ENCODE measurements at places on chromosomes 1 and 21.

- DNase-seq, result no peak
These were observed 36.8 kb downstream of the DIPK1A start for GRCh38 chr1:92924501-92924900.

DNA sequence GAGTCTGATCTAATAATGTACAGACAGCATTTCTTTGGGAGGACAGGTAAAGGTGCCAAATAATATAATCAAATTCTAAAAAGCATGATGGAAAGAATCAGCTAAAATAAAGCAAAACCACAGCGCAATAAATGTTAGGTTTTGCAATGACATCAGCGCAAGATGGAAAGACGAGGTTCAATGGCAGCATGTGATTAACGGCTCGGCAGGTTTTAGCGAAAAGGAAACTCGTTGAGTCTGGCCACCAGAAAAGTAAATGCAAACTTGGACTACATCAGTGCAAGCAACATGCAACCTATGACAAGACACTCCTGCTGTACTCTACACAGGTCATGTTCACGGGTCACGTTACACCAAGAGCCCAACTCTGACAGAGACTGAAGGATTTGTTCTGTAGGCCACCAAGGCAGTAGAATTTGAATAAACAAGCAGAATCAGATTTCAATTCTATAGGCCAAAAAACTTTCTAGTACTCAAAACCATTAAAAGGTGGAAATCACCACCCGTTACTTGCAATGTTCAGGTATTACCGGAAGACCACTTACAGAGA, 4.5 kb downstream of the SIPA1L2 start:
- DNase-seq, result no peak

GRCh38 chr1:55192093-55192492, 23.1 kb downstream of the USP24 start:
- DNase-seq, result no peak

DNA sequence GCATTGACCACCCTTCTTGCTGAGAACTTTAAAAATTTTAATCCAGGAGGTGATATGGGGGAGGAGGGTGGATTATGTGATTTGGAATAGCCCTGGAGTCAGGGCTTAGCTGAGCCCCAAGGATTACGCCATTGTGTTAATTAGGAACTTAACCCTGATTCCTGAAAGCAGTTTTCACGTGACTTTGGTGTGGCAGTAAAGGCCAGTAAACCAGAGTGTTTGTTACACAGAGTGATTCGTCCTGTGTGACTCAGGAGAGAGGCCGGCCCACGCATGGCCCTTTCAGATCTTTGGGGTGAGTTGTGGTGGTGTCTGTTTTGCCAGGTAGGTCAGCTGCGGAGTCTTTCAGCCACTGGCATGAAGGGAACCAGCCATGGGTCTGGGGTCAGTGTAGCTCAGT, 107.6 kb downstream of the NOS1AP start:
- no peak for DNase-seq

- DNase-seq, result no peak
These were observed 54.6 kb upstream of the DPT start for GRCh38 chr1:168783458-168784210.
